ENCODE measurements at places on chromosomes 5 and 9. TPM values are rescaled to one million over a fixed set of nuclear protein-coding genes. Genes with fewer than 3 reads are reported as not detected.

- H3K27me3 ChIP-seq: no peaks in the 10 kb centered on the region
- H3K27ac ChIP-seq: no peak overlapping the region
- no peak overlapping the region for H3K4me3 ChIP-seq
- no peaks in the 10 kb centered on the region for H3K4me1 ChIP-seq
- DNase-seq: no peak
- no peaks in the 10 kb centered on the region for H3K36me3 ChIP-seq
Observed at GRCh38 chr5:180399401-180400215, 46.5 kb upstream of the GFPT2 start.

DNA sequence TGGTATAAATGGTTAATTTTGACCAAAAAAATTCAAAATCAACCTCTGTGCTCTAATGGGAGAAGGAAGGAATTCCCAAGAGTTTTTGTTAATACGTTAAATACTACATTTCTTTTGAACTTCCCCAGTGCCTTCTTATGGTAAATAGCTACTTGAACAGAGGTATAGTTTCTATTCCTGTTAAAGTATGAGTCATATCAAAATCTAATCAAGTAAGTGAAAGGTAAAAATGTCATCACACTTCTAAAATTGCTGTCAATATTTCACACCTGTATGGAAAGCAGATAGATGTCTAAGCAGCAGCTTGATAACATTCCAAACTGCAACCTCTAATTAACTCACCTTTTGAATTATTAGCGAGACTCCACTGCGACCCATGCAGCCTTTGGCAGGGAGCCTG, 214.1 kb upstream of the MEF2C start:
- no peak overlapping the region for H3K4me3 ChIP-seq
- no peaks in the 10 kb centered on the region for H3K27me3 ChIP-seq
- no peaks in the 10 kb centered on the region for H3K4me1 ChIP-seq
- no peak overlapping the region for H3K27ac ChIP-seq
- no peaks in the 10 kb centered on the region for H3K36me3 ChIP-seq

DNA sequence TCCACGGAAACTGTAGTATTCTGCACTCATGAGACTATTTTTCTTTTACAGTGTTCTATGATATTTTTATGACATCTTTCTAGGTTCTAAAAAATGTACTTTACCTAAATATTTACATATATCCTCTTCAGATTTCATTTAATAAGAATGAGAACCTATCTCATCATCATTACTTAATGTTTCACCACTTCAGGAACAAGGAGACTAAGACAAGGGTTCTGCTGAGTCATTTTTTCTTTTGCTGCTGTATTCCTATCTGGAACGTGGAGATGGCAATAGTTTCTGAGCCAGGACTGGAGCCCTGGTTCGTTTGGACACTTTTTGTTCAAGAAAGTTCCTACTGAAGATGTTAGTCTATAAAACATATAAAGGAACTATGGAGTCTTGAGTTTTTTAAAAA, 258.2 kb upstream of the MAP3K1 start:
- no peaks in the 10 kb centered on the region for H3K4me1 ChIP-seq
- H3K27ac ChIP-seq: no peak overlapping the region
- no peak overlapping the region for H3K4me3 ChIP-seq

The LYRM7 gene
- 8.8 TPM for total RNA-seq

DNA sequence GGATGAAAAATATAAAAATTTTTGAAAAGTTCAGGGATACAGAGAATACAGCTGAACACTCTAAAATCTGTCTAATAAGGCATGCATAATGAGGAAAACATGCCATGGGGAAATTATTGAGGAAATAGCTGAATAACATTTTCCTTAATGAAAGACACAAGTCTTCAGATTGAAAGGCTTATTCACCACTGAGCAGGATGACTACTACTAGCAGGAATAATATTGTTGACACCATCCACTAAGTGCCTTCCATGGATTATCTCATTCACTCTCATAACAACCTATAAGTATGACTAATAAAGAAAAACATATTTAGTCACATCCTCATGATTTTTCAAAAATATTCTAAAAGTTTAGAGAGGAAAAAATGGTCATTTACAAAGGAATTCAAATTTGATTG, 96.7 kb upstream of the FER start:
- no peaks in the 10 kb centered on the region for H3K27me3 ChIP-seq
- no peaks in the 10 kb centered on the region for H3K4me1 ChIP-seq
- no peak overlapping the region for H3K27ac ChIP-seq
- H3K36me3 ChIP-seq: peaks cover 17% of the 10 kb centered on the region
- no peak overlapping the region for H3K4me3 ChIP-seq
- DNase-seq: no peak

The HSPB3 gene
- not detected for total RNA-seq

The PKD2L2 gene
- total RNA-seq: not detected

The CARTPT gene
- not detected for total RNA-seq

GRCh38 chr9:7033076-7034045, 275.6 kb downstream of the KDM4C start:
- no peaks in the 10 kb centered on the region for H3K36me3 ChIP-seq
- no peak overlapping the region for H3K4me3 ChIP-seq
- no peak for DNase-seq
- H3K27ac ChIP-seq: no peak overlapping the region
- no peaks in the 10 kb centered on the region for H3K4me1 ChIP-seq

GRCh38 chr5:95283761-95284571, 928 bp downstream of the MCTP1 start:
- H3K4me3 ChIP-seq: peak overlapping the region; percentile 88
- no peaks in the 10 kb centered on the region for H3K36me3 ChIP-seq

The C5orf58 gene
- 1.4 TPM for total RNA-seq

DNA sequence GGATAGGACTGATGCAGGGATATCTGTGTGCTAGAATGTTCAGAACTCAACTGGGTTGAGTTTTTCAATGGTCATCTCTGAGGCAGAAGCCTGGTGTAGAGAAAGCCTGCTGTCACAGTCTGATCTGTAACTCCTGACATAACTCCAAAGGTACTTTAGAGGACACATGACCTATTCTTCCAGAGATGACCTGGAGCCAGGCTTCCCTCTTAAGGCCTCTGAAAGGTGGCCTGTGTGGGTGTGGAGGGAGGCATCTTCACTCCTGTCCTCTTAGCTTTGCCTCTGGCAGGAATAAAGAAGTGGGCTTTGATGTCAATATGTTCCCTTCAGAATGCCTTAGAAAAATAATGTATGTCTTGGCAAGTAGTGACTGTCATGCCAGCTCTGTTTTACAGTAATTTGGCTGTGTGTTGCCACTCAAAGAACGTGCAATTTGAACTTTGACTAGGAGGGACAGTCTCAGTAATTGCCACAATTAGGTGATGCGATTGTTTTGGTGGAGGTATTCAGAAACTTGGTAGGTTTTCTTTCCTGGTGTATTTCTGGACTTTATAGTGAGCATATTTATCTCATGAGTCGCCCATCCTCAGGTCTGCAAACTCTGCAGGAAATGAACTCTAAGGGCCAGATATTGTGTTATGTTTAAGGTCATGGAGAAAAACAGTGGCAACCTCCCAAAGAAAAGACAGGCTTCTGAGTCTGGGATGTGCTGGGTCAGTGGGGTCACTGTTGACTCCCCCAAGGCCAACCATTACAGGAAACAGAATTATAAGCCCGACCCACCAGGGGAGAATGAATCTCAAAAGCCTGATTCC, 3.2 kb upstream of the C5orf63 start:
- H3K4me3 ChIP-seq: peak overlapping the region; percentile 19
- no peaks in the 10 kb centered on the region for H3K27me3 ChIP-seq
- DNase-seq: no peak
- H3K36me3 ChIP-seq: no peaks in the 10 kb centered on the region

DNA sequence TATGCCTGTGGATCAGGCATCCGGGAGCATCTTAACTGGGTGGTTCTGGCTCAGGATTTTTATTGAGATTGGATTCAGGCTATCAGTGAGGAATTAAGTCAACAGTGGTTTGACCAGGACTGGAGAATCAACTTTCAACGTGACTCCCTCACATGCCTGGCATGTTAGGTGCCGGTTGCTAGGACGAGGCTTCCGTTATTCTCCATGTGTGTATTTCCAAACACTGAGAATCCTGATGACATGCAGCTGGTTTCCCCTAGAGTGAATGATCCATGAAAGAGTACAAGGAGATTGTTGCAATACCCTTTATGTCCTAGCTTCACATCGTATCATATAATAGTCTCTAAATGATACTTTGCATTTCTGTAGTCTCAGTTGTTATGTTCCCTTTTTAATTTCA, 529.2 kb downstream of the ANXA1 start:
- H3K27ac ChIP-seq: no peak overlapping the region
- no peaks in the 10 kb centered on the region for H3K4me1 ChIP-seq
- no peaks in the 10 kb centered on the region for H3K27me3 ChIP-seq
